ENCODE measurements at places on chromosomes 7 and 10.
A peak's percentile ranks its signal among the peaks of the same experiment; 100 is the strongest.

GRCh38 chr7:118642396-118642795 lies 417.9 kb downstream of the ANKRD7 start:
- no peak for DNase-seq

- peak; percentile 16 for DNase-seq
Observed at GRCh38 chr10:125811251-125811650, 11.8 kb downstream of the UROS start.

DNA sequence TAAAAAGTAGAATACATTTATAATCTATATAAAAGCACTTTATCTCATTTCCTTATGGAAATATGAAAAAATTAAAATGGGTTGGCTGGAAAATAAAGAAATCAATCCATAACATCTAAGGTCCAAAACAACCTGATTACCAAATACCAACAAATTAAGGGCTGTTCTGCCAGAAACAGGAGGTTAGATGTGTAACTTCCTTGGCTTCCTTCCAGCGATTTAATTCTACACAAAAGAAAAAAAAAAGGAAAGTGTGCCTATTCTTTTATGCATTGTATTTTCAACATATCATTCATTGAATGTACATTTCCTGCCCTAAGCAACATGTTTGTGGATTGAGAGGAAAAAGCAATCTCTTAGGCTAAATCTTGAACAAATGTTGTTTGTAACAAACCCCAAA lies 36.2 kb upstream of the USP6NL start:
- no peak for DNase-seq

GRCh38 chr10:25988583-25988982 lies 54.6 kb downstream of the MYO3A start:
- DNase-seq, result no peak

- no peak for DNase-seq
Observed at GRCh38 chr10:45470098-45471012, 96.3 kb downstream of the ALOX5 start.

- DNase-seq, result no peak
Observed at GRCh38 chr7:141928845-141929195, 12.6 kb downstream of the OR9A4 start.

DNA sequence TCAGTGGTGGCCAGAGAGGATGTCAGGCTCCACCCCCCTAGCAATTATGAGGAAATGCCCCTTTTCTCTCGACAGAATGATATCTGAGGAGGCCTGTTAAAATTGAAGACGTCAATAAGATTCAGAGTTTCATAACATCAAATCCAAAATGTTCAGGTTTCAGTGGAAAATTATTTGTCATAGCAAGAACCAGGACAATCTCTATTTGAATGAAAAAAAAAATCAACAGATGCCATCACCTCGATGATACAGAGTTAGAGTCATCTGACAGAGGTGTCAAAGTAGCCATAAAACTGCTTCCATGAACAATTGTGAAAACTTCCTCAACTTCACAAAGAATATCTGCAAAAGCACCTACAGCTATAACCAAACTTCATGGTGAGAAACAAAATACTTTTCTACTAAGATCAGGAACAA lies 7.7 kb downstream of the TMEM273 start:
- no peak for DNase-seq

DNA sequence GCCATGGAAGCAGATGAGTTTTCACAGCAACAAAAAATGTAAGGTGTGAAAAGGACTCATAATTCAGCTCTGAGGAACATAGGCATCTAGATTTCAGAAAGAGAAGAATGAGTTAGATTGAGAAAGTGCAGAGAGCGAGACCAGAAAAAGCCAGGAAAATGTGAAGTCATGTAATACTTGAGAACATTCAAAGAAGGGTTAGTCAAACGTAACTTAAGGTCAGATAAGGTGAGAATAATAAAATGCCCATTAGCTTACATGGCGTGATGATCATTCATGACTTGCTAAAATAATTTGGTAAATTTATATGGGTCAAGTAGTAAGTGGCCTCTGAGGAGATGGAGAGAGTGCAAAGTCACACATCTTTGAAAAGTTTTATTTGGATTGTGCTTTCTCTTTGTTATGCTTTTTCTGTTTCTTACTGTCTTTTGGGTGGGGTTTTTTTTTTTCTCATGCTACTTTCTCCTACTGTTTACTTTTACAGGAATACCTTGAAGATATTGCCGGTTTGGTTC lies 271.8 kb upstream of the NRG3 start:
- DNase-seq, result no peak

GRCh38 chr7:150374472-150374871 lies 4.7 kb upstream of the ZNF775 start:
- no peak for DNase-seq

GRCh38 chr10:124722798-124723783 lies 21.1 kb downstream of the FAM53B start:
- no peak for DNase-seq

DNA sequence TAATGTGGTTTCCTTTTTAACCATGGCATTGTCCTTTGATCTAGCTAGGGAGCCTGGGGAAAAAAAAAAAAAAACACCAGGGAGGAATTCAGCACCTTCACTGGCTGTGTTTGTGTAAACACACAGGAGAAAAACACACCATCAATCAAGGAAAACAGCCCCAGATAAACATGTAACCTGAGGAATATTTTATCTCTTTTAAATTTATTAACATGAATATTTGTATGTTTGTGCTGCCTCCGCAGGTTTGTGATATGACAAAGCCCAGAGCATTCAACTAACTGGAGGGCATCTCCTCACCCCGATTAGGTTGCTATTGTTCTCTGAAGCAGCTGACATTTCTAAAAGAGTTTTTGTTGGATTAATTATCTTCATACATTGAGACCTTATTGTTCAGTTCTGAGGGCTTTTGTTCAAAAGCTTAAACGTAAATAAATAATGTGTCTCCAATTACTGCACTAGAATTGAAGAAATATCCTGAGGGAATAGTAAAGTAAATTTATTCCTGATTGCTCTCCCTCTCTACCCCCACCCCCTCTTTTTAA lies 89.4 kb upstream of the SEMA3E start:
- no peak for DNase-seq

- DNase-seq, result no peak
Observed at GRCh38 chr7:18626717-18627116, 131.2 kb downstream of the HDAC9 start.

GRCh38 chr10:1110674-1111119 lies 54.5 kb downstream of the WDR37 start:
- DNase-seq, result no peak

GRCh38 chr10:11175823-11176243 lies 158.2 kb downstream of the CELF2 start:
- DNase-seq, result no peak

DNA sequence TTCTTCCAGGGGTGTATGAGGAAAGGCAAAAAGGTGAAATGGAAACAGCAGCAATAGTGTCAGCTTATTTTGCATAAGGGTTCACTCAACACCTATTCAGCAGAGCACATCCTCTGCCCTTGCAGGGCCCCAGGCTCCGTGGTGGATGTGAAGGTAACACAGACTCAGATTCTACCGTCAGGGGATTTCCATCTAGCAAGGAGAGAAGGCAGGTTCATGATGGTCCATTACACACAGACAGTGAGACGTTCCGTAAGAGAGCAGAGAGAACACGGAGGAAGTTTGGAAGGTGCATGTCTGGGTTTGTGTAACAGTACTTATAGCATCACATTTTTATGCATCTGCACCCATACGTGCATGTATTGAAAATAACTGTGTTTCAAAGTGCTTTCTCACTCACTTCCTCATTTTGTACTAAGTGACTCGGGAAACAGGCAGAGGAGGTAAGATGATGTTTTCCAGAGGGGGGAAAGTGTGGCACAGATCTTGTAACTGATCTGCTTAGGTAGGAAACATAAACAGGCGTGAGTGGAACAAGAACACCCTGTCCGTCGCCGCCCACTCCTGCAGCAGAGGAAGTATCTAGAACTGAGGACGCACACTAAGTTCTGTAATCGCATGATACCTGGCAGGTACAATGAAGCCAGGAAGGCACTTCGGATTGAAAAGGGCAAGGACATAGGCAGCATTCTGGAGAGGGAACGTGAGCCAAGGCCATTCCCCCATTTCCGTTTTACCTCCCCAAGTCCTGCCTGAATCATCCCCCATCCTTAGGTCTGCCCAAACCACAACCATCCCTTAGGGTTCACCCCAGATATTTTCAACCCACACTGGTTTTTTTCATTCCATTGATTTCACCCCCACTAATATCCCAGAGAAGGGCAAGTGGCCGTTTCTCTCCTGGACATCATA lies 1.0 kb upstream of the ENO4 start:
- DNase-seq, result no peak

DNA sequence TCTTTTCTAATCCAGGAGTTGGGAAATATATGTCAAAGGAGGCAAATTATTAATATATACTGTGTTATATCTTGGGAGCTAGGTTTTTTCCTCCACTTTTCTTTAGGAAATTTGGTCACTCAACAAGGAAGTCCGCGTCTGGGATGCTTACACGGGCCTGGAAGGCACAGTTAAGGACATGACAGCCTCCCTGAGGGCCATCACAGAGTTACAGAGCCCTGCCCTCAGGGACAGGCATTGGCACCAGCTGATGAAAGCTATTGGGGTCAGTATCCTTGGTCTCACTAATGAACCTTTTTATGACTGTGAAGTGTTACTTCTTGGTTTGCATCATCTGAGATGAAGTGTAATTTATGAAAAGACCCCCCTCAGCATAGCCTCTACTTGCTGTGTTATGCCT lies 74.7 kb downstream of the DNAH11 start:
- no peak for DNase-seq

- DNase-seq, result peak; percentile 68
Observed at GRCh38 chr10:126270111-126270510, 118.2 kb downstream of the ADAM12 start.

- DNase-seq, result no peak
Observed at GRCh38 chr10:14456218-14456869, 125.6 kb upstream of the FRMD4A start.

- DNase-seq, result no peak
Observed at GRCh38 chr7:2438186-2438585, 34.8 kb downstream of the CHST12 start.

DNA sequence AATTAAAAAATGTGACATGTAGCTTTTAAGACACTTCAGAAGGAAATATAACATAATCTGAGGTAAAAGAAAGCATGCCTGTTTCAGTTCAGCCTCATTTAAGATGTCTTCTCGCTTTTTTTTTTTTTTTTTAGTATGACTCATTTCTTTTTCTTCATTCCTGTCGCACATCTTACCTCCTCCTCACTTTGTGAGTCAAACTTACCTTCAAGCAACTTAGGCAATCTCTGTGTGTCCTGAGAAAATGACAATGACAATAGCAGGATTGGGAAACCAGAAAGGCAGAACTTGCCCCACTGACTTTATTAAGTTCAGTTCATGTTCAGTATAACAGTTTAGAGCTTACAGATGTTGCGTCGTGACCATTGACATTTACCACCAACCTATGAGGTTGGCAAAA lies 7.7 kb downstream of the PTN start:
- DNase-seq, result no peak

DNA sequence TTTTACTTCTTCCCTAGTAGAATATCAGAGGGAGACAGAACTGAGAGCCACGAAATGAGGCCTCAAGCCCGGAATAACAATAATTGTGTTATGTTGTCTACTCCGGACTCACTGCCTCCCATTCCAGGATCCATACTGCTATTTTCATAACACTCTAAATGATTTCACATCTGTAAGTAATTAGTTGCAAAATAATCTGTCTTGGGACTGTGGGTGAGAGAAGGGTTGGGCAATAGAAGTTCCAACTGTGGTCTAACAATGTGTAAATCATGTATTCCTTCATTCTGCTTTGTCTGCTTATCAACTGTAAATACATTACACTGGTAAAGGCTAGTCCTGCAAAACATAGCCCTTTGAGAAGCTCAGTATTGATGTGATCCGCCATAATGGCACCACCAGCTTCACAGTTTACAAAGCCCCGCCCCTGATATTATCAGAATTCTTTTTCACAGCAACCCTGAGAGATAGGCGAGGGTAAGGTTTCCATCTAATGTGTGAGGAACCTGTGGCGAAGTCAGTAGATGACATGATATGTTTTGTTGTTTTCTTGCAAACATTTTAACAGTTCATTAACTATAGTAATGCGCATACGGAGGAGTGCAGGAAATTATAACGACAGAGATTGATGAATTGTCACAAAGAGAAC lies 265.7 kb upstream of the BMPER start:
- DNase-seq, result peak; percentile 63

DNA sequence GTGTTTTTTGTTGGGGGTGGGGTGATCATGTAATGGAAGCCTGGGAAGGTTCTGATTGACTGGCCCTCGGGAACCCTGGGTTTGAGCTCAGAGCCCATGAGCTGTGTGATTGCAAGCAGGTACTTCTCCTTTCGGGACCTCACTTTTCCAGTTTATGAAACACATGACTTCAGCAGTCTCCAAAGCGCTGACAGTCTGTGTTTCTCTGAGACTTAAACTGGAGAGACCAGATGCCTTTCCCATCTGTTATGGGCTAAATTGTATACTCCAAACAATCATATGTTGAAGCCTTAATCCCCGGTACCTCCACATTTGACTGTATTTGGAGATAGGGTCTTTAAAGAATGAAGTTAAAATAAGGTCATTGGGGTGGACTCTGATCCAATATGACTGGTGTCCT lies 493.6 kb downstream of the GALNT17 start:
- no peak for DNase-seq

GRCh38 chr7:68800316-68800715 lies 798.0 kb upstream of the AUTS2 start:
- DNase-seq, result no peak

DNA sequence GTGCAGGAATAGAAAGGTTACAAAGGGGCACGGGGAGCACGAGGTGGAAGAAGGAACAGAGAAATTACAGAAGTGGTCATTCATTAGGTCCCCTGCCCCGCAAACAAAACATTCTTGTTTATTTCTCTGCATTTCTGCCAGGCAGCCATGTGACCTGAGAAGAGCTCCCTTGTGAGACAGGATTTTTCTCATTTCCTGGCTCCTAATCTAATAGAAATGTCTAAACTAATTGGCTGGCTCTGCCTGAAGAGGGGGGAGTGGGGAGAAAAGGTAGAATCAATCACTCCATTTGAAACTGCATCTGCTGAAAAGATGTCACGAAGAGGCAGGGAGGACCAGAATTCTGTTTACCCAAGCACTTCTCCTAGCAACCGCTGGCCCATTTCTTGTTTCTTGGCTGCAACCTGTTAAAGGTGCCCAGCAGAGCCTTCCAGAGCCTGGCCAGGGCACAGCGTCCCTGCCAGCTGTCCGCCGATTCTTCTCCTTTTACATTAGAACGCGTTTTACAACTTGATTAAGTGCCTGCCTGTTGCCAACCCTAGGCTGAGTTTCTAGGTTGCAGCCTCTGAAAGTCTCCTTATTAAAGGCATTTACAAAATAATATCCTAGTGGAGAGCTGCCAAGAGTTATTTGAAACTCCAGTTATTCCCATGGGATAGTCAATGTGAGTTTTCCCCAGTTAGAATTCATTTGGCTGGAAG lies 1227.6 kb downstream of the TYW1 start:
- no peak for DNase-seq

DNA sequence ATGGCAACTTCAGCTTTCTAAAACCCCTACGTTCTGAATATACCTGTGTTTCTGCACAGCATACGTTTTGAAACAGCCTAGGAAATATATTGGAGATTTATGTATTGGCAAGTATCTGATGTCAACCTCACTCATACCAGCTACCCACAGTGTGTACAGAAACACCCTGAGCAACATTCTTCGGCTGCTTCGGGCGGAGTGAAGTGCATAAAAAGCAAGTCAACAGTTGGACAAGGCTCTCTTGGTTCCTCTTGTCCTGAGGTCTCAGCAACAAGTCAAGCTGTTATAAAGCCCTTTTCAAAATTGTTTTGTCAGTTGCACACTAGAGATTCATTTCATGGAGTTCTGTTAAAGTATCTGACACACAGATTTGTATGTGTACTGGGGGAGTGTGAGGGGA lies 40.0 kb upstream of the PAPSS2 start:
- DNase-seq, result peak; percentile 18

- DNase-seq, result no peak
Observed at GRCh38 chr10:132311338-132311939, 3.7 kb upstream of the STK32C start.

All from AG09309 (cell line).